ENCODE measurements at places on chromosomes 7 and 10.

- peak; percentile 96 for DNase-seq
These were observed 33.3 kb upstream of the TES start for GRCh38 chr7:116177009-116177408.

- no peak for DNase-seq
These were observed 50.5 kb upstream of the ZNF438 start for GRCh38 chr10:31081937-31082840.

DNA sequence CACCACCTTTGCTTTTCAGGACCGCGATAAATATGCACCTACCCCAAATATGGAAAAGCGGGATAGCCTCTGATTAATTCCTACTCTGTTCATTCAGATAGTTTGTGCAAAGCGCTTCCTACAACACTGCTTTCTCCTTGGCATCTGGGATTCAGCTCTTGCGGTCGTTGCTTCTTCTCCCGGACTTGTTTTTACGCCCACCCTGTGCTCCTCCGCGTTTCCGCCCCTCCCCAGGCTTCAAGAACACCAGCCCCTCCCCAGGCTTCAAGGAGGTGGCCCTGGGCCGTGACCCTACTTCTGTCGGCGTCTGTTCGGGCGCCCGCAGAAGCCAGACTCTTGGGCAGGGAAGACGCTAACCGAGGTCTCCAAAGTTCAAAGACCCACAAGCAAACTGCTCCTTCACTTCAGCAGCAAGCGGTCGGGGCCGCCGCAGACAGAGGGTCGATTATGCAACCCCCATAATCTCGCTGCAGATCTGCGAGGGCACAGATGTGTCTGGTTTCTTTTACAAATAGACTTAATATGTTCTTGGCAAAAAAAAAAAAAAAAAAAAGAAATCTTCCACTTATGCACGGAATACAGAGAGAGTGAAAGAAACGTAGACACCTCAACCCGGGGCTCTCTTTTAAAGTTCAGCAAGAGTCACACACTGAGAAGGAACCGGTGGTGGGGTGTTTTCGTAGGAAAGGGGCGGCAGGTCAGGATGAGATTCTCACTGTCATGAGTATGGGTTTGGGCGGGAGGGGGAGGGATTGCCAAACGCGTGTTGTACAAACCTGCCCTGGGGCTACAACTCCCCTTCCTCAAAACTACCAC, 1.9 kb downstream of the DLX5 start:
- DNase-seq: no peak

DNA sequence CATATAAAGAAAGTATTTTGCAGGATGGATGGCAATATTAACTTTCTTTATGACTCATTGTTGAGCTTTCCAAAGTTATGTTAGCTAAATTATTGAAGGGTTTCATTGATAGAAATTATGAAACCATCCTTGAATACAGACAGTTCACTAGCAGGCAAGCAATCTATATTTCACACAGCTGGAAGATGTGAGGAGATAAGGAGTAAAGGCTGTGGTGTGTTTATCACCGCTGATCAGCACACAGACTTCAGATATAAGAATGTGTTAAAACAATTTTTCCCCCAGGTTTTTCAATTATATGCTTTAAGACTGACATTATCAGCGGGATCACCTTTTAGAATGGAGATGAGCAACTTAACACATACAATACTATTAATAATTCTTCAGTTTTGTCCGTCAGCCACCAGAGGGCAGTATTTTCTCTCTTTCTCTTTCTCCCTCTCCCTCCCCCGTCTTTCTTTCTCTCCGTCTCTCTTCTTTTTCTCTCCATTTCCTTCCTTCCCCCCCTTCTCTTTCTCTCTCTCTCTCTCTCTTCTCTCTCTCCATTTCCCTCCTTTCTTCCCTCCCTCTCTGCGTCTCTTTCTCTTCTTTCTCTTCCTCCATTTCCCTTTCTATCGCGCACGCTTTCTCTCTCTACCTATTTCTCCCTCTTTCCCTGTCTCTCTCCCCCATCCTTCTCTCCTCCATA, 62.9 kb upstream of the FAM171A1 start:
- peak; percentile 32 for DNase-seq

DNA sequence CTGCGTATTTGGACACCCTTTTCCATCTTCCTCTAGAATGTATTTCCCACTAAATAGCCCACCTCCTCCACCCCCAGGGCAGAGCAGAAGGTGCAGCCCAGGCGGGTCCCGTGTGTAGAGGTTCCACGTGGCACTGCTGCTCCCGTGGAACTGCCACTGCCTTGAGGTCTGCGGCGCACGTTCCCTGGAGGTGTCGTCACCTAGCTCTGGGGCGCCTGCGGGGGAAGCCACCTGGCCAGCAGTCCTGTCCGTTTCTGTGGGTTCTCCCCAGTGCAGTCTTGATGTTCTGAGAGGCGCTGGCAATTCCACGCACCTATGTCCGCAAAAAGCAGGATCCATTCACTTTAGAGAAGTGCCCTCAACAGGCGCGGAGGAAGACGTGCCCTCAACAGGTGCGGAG, 21.9 kb downstream of the BNIP3 start:
- DNase-seq: no peak

- peak; percentile 77 for DNase-seq
These were observed 46.3 kb downstream of the MYOF start for GRCh38 chr10:93435621-93436397.

- DNase-seq: peak; percentile 75
These were observed 46.6 kb downstream of the CCSER2 start for GRCh38 chr10:84375011-84375410.

GRCh38 chr7:137443616-137444015, 100.1 kb upstream of the PTN start:
- peak; percentile 85 for DNase-seq

DNA sequence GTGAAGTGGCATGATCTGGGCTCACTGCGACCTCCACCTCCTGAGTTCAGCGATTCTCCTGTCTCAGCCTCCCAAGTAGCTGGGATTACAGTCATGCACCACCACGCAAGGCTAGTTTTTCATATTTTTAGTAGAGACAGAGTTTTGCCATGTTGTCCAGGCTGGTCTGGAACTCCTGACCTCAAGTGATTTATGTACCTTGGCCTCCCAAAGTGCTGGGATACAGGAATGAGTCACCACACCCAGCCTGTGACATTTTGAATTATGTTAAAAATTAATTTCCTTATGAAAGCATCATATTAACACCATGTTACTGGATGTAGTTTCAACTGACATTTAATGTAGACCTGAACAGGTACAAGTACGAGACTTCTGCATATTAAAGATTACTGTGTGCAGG, 24.3 kb downstream of the ABCB4 start:
- no peak for DNase-seq

- peak; percentile 84 for DNase-seq
These were observed 94.8 kb downstream of the CPED1 start for GRCh38 chr7:121083138-121083789.

All from fibroblast of lung (primary cell).